ENCODE measurements at places on chromosomes 13 and 19.

DNA sequence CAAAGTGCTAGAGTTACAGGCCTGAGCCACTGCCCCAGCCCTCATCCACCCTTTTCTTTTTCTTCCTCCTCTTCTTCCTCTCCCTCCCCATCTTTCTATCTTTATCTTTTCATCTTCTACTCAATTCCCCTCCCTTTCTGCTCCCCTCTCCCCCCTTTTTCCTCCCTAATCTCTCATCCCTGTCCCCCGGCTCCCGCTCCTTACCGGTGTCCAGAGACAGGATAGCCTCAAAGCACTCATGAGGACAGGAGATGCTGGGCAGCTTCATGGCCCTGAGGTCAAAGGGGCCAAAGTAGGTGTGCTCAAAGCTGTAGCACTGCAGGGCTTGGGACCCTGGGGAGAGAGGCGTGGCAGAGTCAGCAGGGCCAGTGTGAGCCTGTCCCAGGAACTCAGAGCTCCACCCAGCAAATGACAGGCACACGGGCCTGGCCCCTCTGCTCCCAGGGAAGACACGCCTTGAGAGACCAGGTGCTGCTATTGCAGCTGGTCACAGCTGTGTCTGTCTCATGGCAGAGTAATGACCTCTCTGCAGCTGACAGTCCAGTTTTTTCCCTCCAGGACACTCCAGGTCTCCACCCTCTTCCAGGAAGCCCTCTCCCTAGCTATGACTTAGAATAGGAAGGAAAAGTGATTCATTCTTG is 2.6 kb downstream of the LYPD5 start:
- no peak for DNase-seq

- DNase-seq, result no peak
Measured at GRCh38 chr19:44930088-44930487, 11.9 kb upstream of the APOC4 start.

GRCh38 chr13:99691552-99691951 is 190.3 kb downstream of the TM9SF2 start:
- DNase-seq, result no peak

DNA sequence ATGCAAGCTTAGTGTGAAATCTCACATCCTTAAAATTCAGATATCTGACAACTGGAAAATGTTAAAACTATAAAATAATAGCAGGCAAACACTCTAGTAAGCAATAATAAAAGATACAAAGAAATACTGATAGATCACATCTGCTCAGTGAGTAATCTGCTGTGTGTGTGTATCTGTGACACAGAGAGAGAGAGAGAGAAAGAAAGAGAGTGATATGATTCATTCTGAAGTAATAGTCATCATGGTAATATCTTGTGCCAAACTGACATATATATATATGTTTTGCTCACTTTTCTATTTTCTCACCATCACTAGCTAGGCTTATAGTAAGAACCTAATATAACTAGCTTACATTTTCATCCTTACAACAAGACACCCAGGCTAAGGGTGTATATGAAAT is 288.0 kb upstream of the SLITRK6 start:
- DNase-seq, result no peak

- DNase-seq, result no peak
Measured at GRCh38 chr13:69050696-69051095, 1056.9 kb upstream of the ATXN8OS start.

- peak; percentile 79 for DNase-seq
Measured at GRCh38 chr13:36131222-36131930, at the start of gene DCLK1. Gene DCLK1 (minus strand): TSS chr13:36131382.

DNA sequence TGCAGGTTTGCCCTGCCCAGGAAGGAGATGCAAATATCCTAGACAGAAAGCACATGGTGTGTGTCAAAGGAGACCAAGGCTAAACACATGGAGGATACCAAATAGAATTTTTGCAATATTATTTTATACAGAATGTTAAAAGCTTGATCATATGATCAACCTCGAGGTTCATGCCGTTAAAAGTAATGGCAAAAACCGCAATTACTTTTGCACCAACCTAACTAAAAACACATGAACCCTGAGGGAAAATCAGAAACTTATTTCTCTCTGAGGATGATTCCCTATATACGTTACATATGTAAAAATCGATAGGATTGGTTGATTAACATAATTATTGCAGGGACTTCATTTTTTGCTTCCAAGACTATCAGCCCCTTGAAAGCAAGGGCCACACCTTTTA is 88.1 kb downstream of the MZT1 start:
- no peak for DNase-seq

- no peak for DNase-seq
Measured at GRCh38 chr13:91726671-91727070, 328.2 kb downstream of the GPC5 start.

DNA sequence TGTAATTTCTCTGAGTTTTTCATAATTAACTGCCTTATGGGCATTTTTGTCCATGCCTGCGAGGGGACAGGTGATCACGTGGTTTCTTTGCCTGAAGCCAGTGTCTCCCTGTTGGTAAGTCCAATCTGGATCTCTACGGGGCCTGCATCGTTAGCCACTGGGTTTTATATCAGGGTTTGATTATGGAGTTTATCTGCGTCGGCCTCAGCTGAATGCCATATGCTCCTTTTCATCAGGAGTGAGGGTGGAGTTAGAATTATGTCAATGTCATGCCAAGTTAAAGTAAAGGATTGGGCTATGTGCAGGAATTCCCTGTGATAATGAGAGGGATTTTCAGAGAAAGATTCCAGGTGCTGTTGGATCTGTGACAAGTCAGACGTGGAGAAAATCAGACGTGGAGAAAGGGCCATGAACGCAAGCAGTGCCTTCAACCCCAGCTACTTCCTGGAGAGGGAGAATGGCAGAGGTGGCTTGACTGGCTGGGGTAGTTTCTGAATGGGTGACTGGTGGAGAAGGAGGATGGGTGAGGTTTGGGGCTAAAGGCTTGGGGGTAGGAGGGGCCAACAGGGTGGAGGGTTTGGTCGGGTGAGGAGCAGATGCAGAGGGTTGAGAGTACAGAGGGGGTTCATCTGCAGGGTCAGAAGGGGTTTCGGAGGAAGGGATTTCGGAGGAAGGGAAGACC is 24.3 kb downstream of the TMEM255B start:
- DNase-seq, result no peak

GRCh38 chr13:106467427-106468122 is 67.9 kb downstream of the EFNB2 start:
- DNase-seq, result no peak

DNA sequence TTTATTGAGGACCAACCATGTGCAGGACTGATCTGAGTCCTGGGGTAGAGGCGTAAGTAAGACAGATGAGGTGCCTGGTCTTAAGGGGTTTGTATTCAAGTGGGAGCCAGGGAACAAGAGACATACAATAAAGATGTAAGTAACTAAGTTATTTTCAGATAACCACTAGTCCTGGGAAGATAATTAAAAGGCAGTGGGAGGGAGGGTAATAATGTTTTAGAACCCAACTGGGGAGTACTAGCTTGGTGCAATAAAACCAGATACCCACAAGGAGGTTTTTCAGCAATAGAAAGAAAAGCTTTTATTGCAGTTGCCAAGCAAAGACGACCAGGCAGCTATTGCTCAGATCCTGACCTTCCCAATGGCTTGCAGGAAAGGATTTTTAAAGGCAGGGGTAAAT is 893.7 kb downstream of the UQCRFS1 start:
- DNase-seq, result no peak

- no peak for DNase-seq
Measured at GRCh38 chr13:56975647-56976046, 165.1 kb upstream of the PRR20A start.

DNA sequence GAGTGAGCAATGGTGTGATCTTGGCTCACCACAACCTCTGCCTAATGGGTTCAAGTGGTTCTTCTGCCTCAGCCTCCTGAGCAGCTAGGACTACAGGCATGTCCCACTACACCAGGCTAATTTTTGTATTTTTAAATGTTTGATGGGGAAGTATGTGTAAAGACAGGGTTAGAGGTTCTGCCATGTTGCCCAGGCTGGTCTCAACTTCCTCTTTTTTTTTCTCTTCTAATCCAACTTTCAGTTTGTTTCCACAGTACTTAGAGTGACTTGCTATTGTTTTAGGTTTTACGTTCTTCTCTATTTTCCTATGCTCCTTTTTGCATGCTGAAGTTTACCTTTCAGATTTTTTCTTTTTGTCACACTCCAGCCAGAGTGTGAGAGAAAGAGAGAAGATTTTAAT is 1433.0 kb downstream of the UQCRFS1 start:
- no peak for DNase-seq

- no peak for DNase-seq
Measured at GRCh38 chr13:98123176-98123575, 19.7 kb upstream of the FARP1 start.

DNA sequence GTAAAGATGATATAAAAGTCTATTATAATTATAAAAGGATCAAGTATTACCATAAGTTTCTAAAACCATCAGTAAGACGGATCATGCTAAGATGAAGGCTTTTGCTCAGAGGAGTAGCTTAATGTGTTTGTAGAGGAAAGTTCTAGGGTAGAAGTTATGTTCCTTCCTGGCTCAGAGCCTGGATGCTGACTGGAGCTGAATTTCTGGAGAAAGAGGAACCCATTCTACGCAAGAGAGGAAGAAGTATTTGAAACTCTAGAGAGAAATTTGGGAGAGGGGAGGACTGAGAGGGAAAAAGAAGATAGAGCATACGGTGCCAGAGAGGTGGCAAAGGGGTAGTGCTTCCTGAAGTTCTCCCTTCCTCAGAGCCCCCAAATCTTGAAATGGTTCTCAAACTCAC is 51.4 kb upstream of the SGCG start:
- DNase-seq, result no peak

GRCh38 chr13:23050126-23050525 is 130.7 kb upstream of the SGCG start:
- no peak for DNase-seq

DNA sequence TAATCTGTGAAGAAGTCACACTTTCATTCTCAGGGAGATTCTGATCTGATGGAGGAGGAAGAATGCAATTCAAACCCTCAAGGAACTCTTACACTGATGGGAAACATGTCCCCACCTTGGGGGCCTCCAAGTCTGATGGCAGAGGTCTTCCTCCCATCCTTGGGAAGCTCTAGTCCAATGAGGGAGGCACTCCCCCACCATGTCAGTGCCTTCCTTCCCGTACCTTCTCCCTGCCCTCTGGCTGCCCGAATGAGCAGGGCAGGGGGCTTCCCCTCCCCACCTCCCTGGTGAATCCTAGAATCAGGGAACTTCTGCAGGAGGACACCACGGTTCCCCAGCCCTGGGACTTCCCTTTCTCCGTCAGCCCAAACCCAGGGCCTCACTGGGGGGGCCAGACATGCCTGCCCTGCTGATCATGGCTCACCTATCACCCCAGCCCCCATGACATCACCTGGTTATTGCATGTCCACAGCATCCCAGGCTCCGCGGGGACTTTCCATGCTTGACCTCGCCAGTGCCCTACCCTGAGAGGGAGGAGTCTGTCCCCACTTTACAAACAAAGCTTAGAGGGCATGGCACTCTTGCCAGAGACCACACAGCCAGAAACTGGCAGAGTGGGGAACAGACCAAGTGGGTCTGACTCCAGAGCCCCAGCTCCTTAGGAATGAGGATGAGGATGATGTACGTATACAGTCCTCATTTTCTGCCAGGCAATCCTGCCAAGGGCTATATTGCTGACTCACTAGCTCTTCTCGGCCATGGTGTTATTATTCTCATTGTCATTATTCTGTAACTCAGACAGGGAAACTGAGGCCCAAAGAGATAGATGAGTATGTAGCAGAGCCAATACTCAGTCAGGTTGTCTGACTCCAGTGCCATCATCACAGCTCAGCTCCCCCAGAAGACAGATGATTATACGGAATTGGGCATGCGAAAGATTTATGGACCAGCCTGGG is 9.6 kb upstream of the BCL3 start:
- peak; percentile 75 for DNase-seq

- DNase-seq, result no peak
Measured at GRCh38 chr19:1084024-1084868, 10.9 kb downstream of the POLR2E start.
